NCI-H1436 treated with DMSO at 0.1 percent for 48 hours (cell line): ENCODE measurements at places on chromosomes 7 and 10.
A peak's percentile ranks its signal among the peaks of the same experiment; 100 is the strongest.

DNA sequence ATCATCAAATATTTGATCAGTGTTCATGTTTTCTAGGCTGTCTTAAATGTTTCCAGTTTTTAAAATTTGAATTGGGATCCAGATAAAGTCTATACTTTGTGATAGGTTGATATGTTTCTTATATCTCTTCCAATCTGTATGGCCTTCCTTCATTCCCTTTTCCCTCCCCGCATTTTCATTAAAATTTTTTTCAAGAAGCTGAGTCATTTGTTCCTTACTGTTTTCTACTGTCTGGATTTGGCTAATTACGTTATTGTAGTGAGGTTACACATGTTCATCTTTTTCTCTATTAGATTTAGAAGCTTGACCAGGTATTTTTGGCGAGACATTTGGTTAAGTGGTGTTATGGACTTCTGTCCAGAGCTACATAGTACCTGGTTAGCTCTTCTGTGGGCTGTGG is 11.2 kb downstream of the GARS1 start:
- no peak for DNase-seq

- no peak for DNase-seq
Observed at GRCh38 chr10:33820531-33820930, 486.1 kb upstream of the NRP1 start.

DNA sequence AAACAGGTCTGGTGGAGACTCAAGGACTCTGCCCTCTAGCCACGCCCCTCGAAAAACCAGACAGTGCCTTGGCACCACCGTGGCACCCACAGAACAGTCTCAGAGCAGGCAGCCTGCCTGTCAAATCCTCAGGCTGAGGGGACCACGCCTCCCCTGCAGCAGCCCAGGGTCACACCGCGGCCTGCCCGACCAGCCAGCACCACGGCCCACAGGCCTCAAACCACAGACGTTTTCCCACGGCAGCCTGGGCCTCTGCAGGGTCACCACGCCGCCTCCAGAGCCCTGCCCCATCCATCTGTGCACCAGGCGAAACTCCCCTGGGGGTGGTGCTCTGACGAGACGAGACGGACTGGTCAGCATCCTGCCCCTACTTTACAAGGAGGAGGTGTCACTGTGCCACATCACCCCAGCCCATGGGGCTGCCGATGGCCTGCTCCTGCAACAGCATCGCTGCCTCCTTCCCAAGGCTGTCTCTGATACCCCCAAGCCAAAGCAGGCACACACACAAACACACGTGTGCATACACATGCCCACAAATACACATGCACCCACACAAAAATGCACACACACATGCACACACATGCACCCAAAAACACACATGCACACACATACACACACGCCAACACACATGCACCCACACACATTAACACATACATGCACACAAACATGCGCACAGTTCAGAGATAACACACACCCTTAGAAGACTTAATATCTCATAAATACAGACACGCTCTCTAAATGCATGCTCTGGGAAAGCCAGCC is 24.6 kb downstream of the PAPOLB start:
- no peak for DNase-seq

DNA sequence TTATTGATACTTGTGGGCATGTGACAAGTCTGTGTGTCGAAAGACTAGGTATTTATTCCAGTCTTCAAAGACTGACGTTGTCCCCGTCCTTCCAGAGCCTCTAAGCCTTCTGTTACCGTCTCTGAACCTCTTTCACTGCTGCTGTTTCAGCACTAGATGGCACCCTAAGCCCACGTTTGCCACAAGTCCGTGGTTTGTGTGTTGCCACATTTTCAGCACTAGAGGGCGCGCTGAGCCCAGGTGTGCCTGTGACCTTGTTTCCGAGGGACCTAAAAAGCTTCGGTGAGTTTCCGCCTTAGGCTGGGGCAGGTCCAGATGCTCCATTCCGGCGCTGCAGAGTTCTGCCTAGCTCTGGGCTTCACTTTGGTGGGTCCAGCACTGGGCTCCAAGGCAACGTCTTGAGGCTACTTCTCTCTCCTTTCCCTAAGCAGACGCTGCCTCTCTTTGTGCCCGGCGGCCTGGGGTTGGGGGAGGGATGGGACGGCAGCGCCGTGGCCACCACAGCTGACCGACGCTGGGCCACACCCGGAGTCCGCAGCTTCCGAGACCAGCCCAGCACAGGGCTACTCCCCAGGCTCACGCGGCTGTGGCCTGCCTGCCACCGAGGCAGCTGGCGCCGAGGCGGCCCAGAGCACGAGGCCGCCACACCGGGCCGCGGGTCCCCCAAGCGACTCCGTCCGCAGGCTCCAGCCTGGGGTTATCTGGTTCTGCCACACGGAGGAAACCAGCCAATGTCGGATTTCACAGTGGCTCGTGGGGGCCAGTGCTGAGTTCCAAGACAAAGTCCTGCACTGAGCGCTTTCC is 520.2 kb downstream of the REEP3 start:
- DNase-seq = peak; percentile 2

DNA sequence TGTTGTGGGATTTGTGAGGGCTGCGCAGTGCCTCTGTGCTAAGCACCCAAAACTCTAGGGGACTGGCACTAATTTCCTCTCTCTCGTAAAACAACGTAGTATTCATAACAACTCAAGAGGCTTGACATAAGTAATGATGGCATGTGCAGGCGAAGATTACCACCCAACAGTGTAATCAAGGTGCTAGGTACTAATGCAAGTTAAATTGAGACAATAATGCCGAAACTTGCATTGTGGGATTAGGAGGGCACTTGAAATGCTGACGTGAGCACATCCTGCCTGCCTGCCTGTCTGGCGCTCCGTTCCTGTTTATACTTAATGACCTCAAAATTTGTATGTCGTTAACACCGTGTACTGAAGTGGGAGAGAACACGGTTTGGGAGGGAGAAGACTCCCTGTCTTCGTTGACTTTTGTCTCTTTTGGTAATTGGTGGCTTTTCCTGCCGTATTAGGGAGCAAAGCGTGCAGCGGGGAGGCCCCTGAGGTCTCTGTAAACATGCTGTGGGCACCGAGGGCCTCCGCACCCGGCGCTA is 139.0 kb downstream of the MGMT start:
- DNase-seq = peak; percentile 94

- DNase-seq = no peak
Observed at GRCh38 chr7:102125127-102125596, 161.5 kb upstream of the SH2B2 start.

DNA sequence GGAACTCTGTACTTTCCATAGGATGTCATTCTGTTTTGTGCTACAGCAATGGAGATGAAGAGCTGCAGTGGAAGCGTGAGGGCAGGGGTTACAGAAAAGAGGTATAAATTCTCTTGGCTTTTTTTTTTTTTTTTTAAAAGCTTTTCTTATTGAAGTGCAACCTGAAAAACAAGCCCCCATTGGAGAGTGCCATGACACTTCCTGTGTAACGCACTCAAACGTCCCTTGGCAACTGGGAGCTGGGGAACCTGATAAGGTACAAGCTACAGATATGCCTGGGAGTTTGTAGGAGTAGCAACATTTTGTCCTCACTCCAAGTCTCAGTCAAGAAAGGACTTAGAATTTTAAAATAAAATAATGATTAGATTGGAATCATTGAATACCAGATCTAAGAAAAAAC is 512.1 kb downstream of the RPS24 start:
- no peak for DNase-seq

DNA sequence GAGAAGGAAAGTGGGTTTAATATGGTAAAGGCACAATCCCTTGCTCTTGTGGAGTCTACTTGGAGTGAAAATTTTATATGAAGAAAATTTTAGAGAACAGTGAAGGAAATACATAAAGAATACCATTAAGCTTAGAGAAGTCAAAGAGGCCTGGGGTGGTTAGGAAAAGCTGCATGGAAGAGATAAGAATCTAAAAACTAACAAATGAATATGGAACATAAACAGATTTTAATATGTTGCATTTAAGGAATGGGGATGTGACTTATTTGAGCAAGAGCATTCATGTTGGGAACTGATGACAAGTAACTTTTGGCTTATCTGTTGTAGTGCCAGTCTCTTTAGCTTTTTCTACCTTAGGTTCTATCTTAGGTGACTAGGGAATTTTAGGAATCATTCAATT is 31.0 kb downstream of the AHR start:
- DNase-seq = no peak

DNA sequence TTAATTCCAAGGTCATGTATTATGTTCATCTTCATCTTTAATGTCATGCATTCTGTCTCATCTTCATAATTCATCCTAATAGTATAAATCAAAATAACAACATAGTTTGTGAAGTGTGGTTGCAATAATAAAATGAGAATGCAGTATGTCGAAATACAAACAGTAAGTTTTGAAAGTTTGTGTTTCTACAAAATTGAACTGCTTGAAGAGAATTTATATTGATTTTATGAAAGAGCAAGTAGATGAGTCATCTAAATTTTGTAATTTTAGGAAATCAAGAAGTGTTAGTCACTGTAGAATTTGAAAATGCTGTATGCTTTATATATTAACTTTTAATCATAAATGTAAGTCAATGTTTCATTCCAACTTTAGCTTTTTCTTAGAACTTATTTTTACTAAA is 190.5 kb upstream of the PPP1R3A start:
- DNase-seq = no peak

DNA sequence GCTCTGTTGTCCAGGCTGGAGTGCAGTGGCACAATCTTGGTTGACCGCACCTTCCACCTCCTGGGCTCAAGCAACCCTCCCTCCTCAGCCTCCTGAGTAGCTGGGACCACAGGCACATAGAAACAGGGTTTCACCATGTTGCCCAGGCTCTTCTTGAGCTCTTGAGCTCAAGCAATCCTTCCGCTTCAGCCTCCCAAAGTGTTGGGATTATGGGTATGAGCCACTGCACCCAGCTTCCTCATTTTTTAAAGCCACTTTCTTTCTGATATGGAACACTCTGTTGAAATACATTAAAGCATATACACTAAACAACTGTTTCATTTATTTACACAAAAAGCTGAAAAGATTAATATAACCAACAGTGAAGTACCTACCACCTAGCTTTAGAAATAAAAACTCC is 117.2 kb downstream of the CLEC2L start:
- no peak for DNase-seq

GRCh38 chr7:51113962-51114361 is 202.6 kb downstream of the COBL start:
- DNase-seq = no peak

- DNase-seq = no peak
Observed at GRCh38 chr10:14975672-14976273, 16.6 kb downstream of the MEIG1 start.

DNA sequence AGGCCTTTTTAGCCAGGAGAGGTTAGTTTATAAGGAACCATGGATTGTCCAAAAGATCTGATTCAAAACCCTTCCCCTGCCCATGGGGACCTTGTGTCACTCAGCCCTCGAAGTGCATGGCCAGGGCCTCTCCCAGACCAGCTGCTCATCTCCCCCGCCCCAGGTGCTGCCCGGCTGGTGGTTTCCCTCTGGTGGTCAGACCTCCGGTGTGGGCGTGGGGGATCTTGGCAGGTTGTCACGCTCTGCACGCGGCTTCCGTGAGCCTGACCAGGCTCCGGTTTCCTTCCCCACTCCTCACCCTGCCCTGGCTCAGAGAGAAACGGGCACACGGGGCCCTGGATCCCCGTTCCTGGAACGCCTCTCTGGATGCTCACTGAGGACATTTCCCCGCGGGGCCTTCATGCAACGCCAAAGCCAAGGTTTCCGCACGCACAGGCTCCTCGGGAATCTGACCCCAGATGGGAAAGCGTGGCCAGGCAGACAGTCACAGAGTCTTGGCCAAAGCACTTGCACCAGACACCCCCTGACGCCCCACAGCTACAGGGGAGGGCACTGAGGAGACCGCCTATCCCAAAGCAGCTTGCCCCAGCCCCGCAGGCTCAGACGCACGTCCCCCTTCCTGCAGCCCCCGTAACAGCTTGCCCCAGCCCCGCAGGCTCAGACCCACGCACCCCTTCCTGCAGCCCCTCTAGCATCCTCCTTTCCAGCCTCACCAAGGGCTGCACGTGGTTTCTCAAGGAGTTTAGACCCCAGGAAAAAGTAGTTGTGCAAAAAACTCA is 7.8 kb upstream of the DIP2C start:
- DNase-seq = no peak
